ENCODE measurements at places on chromosomes 12 and 14.

- DNase-seq, result no peak
These were observed 247.4 kb downstream of the CACNA1C start for GRCh38 chr12:2300168-2300567.

- peak; percentile 6 for DNase-seq
These were observed 250.2 kb upstream of the OR4E1 start for GRCh38 chr14:21923820-21924219.

- no peak for DNase-seq
These were observed 1225.6 kb downstream of the VRK1 start for GRCh38 chr14:98022541-98023520.

- no peak for DNase-seq
These were observed 13.9 kb downstream of the PNMA1 start for GRCh38 chr14:73700325-73700724.

DNA sequence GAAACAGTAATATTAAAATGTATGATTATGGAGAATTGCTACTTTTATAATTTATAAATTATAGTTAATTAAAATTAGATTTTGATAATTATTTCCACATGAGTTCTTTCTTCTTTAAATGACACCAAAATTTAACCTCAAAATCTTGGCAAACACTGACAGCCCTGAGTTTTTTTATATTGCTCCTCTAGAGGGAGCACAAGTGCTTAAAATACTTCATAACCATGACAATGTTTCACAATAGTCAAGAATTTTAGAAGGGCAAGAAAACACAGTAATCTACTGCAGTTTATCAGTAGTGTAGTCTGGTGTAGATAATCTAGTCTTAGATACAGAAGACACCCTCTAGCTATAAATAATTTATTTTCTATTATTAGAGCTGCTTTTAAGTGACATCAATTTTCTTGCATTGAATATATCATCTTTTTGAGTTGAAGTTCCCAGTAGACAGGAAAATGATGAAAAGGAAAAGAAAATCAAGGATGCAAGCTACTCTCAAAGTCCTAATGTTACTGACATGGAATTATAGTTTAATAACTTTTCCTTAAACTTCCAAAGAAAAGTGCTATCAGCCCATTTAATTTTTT, 14.3 kb upstream of the PTGER2 start:
- no peak for DNase-seq

DNA sequence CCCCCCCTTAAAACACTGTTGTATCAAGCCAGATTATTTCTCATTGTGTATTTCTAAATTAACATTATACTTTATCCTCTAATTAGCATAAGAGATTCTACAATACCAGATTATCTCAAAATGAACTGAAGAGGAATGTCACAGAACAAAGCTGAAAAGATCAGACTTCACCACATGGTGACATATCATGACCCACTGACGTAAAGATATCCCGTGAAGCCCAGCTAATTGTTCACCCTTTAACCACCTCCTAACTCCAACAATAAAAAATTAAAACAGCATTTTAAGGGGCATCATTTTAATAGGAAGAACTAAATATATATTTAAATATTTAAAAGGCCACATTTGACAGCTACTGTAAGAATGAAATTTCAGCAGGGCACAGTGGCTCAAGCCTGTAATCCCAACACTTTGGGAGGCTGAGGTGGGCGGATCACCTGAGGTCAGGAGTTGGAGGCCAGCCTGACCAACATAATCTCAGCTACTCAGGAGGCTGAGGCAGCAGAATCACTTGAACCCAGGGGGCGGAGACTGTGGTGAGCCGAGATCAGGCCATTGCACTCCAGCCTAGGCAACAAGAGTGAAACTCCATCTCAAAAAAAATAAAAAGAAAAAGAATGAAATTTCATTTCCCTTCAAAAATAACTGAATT, 29.0 kb downstream of the CDK17 start:
- no peak for DNase-seq

- no peak for DNase-seq
These were observed 256.2 kb downstream of the BCL11B start for GRCh38 chr14:99015833-99016232.

- peak; percentile 45 for DNase-seq
These were observed 29.1 kb downstream of the CHST11 start for GRCh38 chr12:104485651-104486362.

DNA sequence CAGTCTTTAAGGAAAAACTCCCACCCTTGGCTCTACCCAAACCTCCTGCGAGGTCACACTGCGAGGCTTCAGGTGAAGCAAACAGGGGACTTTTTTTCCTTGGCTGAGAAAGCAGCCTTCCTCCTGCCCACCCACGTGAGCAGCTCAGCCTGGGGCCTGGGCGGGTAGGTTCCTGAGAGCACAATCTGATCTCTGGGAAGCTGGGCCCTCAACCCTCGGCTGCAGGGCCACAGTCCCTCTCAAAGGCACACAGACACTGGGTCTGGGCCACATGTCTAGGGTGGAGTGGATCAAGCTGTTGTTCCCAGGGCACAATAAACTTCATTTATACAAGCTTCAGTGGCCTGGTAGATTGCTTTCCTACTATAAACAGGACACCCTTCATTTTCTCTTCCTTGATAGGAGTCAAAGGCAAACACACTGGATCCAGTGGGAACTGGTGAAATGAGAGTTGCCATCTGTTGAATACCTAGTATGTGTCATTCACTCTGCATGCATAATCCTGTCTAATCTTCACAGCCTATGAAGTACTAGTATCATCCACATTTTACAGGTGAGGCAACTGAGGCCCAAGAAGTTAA, 41.3 kb upstream of the PNMA1 start:
- DNase-seq, result no peak

- no peak for DNase-seq
These were observed 214.7 kb upstream of the GARIN2 start for GRCh38 chr14:66974397-66975025.

DNA sequence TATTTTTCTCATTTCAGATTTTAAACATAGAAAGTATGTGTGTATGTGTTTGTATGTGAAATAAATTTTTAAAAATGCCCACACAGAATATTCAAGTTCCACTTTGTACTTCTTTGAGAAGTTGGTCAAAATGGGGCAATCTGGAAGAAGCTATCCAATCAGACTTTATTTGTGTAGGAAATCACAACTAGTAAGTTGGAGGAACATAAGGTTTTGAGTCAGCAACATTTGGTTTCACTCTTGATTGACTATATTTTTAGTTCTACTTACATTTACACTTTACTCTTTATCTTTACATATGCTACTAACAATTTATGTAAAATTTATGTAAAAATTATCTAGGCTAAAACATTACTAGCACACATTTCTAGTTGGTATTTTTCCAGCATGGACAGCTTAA, 128.1 kb downstream of the ATXN7L3B start:
- DNase-seq, result no peak

GRCh38 chr12:128549601-128550218, 274.0 kb downstream of the SLC15A4 start:
- no peak for DNase-seq

GRCh38 chr12:92516277-92516600, 186.6 kb upstream of the PLEKHG7 start:
- DNase-seq, result no peak

GRCh38 chr14:104254735-104255400, 116.5 kb downstream of the KIF26A start:
- no peak for DNase-seq

DNA sequence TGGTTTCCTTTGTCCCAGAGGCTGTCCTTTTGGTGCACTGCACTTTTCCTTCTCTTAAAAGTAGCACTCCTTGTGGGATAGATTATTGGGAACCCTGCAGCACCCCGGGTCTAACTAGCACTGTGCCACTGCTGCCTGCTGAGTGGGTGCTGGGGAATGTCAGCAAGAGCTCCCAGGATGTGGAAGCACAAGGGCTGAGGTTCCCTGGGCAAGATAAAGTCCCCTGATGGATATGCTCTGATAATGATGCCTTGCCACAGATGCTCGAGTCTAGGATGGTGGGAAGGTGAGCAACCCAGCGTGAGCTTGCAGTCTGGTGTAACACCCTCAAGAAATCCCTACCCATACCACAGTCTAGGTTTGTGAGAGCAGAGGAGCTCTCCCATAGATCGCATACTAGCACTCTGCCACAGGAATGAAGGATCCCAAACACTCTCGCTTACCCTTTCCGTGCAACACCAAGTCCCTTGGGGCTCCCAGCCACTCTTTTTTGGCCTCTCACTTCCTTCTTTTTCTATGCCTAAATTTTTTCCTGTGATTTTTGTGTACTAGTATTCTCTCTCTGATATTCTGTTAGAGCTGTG, 32.6 kb downstream of the USP15 start:
- no peak for DNase-seq

GRCh38 chr14:100850841-100851585, 25.1 kb downstream of the MEG3 start:
- DNase-seq, result peak; percentile 72

DNA sequence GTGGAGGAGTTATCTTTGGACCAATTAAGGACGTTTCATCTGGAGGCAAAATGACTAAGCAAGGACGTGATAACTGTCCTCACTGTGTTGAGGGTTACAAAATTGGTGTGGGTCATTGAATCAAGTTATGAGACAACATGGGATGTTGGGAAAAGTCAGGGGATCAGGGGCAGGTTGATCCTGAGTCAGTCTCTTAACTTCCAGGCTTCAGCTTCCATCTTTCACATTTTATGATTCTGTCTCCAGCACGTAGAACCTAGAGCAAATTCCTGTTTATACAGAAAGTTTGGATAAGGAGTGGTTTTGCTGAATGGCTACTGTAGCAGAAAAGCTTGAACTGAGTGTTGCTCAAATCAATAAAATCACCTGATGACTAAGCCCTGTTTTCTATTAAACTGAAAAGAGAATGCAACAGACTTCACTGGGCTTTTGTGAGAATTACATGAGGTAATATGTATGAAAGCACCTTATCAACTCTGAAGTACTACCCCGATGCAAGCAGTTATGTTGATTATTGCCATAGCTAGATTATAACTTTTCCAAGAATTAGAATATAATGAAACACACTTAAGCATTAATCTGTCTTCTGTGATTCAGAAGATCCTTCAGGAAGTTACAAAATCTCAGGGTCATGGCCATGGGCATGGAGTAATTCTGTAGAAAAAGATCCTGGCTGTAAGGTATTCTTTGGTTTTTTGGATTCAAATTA, 184.8 kb downstream of the ETV6 start:
- DNase-seq, result no peak

DNA sequence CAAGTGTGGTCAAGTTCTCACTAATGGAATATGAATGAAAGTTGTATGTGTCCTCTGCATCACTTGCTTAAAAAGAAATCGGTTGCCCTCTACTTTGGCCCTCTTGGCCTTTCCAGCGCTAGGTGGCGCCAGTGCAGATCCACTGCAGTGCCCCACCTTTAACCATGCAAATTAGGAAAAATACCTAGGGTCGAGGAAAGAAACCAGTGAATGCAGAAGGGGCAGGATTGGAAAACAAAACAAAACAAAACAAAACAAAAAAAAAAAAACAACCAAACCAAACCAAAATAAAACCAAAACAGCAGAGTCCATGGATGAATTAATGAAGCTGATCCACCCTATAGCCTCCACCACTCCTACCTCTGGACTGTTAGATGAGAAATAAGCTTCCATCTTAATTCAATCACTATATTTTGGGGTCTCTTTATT, 12.9 kb upstream of the NEMF start:
- peak; percentile 73 for DNase-seq

- no peak for DNase-seq
These were observed 311.5 kb downstream of the NOVA1 start for GRCh38 chr14:26286081-26286912.

GRCh38 chr12:114916124-114916523, 232.1 kb upstream of the TBX3 start:
- no peak for DNase-seq

GRCh38 chr14:65656554-65656953, 244.0 kb downstream of the FUT8 start:
- DNase-seq, result no peak

DNA sequence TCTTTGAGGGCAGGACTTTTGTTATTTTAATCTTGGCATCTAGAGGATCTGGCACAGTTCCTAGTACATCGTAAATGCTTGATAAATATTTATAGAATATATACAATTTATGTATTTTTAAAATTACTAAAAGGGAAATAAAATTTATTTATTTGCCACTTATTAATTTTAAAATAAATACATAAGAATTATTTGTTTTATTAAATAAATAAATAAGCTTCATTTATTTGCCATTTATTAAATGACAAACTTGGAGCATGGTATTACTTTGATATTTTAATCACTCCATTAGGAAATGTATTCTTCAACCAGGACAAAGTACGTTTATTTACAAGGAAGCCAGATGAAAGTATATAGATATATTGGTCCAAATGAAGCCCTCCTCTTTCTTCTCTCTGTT, 118.7 kb upstream of the LRIG3 start:
- no peak for DNase-seq

- DNase-seq, result no peak
These were observed 82.3 kb downstream of the DDX51 start for GRCh38 chr12:132061641-132062430.

- DNase-seq, result no peak
These were observed 55.3 kb upstream of the STON2 start for GRCh38 chr14:81455390-81455789.

- no peak for DNase-seq
These were observed 36.6 kb downstream of the TC2N start for GRCh38 chr14:91830777-91831176.

DNA sequence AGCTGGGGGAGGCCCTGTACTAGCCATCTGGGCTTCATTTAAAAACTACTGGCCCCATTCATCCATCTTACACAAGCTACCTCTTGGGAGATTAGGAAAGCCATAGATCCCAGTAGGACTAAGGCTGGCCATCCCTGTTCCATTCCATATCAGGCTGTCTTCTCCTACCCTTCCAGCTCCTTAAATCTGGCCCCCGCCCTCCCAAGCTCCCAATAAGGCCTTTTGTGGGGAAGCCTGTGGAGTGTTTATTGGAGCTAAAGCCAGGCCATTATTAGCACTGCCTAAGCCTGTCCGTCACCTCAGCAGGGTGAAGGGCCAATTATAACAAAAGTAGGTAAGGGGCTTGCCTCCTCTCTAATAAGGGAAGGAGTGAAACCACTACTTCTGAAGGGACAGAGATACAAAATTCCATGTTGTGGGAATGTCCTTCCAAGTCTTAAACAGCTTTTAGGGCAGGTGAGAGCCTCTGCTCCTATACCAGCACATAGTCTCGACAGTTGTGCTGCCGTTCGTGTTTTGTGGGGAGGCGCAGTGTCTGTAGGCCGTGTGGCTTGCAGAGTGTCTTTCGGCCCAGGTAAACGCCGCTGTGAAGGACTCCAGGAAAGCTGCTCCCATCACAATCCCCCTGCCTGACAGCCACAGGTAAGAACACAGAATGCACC, 3.7 kb downstream of the MYL6 start:
- no peak for DNase-seq

GRCh38 chr14:74278080-74278479, 24.7 kb downstream of the ABCD4 start:
- DNase-seq, result no peak

DNA sequence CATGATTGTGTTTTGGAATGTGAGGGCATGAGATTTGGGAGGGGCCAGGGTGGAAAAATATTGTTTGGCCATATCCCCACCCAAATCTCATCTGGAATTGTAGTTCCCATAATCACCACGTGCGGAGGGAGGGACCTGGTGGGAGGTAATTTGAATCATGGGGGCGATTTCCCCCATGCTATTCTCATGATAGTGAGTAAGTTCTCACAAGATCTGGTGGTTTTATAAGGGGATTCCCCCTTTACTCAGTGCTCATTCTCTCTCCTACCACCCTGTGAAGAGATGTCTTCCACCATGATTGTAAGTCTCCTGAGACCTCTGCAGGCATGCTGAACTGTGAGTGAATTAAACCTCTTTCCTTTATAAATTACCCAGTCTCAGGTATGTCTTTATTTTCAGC, 15.7 kb downstream of the OR10P1 start:
- no peak for DNase-seq

All from effector CD4-positive, alpha-beta T cell (primary cell).